Activated T-cell treated with anti-CD3 and anti-CD28 coated beads for 4 hours (primary cell): ENCODE measurements at places on chromosomes 3 and 15.

DNA sequence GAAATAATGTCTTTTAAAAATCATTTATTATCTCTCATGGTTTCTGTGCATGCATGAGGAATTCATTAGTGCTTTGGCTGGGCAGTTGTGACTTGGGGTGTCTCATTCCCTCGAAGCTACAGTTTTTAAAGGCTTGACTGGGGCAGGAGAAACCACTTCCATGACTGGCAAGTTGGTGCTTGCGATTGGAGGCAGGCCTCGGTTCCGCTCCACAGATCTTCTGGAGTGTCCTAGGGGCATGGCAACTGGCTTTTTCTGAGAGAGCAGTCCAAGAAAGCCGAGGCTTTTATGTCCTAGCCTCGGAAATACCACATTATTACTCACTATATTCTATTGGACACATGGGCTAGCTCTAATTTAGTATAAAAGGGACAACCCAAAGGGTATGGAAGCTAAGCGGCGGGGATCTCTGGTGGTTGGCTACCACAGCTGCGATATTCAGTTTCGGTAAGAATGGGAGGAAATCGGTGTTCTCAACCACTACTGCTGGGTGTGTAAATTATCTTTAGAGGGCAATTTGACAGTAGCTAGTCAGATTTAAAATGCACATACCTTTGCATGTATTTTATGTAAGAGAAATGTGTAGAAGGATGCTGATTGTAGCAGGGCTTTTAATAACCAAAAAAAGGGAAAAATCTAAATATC, 48.8 kb upstream of the TOP2B start:
- no peak for DNase-seq

DNA sequence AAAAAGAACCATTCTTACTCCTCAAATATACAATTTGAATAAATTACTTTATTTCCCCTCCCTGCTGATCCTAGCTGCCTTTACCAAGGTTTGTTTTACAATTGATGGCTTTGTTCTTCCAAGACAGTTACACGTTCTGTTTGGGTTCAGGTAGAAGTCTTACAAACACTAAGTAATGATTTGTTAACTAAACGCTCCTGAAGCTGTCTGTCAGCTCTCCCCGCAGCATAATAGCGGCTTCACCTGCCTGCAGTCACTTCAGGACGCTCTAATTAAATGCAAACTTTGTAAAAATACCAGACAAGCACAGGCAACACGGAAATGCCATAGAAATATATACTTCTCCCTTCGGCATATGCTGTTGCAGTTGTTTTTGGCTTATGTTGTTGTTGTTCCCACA, 176.4 kb upstream of the MDFIC2 start:
- DNase-seq = no peak

- no peak for DNase-seq
Measured at GRCh38 chr15:80823995-80824394, 44.8 kb downstream of the CEMIP start.

GRCh38 chr3:16056217-16056616, 118.3 kb upstream of the GALNT15 start:
- DNase-seq = no peak

- no peak for DNase-seq
Measured at GRCh38 chr3:158789592-158789991, 12.3 kb upstream of the MFSD1 start.

- DNase-seq = no peak
Measured at GRCh38 chr15:27058939-27059338, 88.0 kb downstream of the GABRG3 start.

DNA sequence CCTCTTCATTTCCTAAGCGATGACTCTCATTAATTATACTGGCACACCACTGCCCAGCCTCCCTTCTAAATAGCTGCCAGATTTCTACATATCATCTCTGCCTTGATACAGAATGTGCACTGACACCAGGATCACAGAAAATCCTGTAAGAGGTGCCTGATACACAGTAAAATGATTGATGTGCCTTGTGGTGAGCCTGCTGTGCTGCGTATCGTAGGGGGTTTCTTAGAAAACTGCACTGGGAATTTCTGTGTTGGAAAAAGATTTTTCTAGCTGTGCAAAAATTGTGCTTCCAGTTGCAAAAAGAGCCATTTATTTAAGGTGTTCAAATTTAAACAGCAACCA, 3.0 kb upstream of the PLCH1 start:
- no peak for DNase-seq

- peak; percentile 91 for DNase-seq
Measured at GRCh38 chr15:40160689-40161688, at the start of gene BUB1B. Gene BUB1B (plus strand): TSS chr15:40161069. CDS start chr15:40161221, 152 bp downstream.

DNA sequence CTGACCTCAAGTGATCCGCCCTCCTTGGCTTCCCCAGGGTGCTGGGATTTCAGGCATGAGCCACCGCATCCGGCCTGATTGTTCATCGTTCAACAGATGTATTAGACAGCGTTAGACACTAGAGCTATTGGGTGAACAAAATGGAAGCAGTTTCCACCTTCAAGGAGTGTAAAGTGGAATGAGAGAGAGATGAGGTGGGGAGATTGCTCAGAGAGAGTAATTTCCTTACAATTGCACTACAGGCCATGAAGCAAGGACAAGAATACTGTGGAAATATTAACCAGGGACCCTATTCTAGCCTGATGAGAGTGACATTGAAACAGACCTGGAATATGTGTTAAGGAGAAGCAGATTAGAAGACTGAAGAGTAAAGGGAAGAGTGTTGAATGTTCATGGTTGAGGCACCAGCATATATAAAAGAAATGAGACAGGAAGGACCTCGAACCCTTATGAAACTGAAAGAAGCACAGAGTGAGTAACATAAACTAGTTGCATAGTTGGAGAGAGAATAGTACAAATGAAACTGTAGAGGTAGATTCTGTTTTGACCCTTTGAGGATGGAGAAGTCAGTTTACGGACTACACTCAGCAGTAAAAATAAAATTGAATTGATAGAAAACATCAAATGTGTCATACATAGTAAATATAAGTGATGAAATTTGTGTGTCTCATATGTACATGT, 7.2 kb downstream of the RTF1 start:
- no peak for DNase-seq

GRCh38 chr3:47536221-47536891, 22.8 kb upstream of the ELP6 start:
- no peak for DNase-seq

- DNase-seq = no peak
Measured at GRCh38 chr3:71129611-71130431, 453.7 kb downstream of the FOXP1 start.

DNA sequence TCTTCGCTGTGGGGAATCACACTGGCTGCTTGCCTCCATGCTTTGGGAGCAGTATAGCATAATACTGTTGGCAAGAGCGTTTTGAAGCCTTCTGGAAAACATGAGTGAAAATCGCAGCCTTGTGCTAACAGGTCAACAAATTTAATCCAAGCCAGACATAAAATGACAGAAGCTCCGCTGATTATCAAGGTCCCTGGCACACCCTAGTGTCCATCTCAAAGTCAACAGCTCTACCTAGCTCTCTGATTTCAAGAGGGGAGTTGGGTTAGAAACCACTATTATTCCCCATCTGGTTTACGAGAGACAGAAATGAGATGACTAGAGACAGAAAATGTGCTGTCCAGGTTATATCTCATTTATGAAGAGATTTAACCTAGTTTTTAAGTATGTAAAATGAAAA, 73.6 kb upstream of the MDFIC2 start:
- no peak for DNase-seq

GRCh38 chr3:134677196-134677986, 26.6 kb upstream of the KY start:
- DNase-seq = no peak

- no peak for DNase-seq
Measured at GRCh38 chr3:98786364-98787006, 23.3 kb downstream of the ST3GAL6 start.

GRCh38 chr3:40997711-40998519, 201.4 kb upstream of the CTNNB1 start:
- no peak for DNase-seq

GRCh38 chr3:68919000-68919399, 13.3 kb downstream of the TAFA4 start:
- no peak for DNase-seq

DNA sequence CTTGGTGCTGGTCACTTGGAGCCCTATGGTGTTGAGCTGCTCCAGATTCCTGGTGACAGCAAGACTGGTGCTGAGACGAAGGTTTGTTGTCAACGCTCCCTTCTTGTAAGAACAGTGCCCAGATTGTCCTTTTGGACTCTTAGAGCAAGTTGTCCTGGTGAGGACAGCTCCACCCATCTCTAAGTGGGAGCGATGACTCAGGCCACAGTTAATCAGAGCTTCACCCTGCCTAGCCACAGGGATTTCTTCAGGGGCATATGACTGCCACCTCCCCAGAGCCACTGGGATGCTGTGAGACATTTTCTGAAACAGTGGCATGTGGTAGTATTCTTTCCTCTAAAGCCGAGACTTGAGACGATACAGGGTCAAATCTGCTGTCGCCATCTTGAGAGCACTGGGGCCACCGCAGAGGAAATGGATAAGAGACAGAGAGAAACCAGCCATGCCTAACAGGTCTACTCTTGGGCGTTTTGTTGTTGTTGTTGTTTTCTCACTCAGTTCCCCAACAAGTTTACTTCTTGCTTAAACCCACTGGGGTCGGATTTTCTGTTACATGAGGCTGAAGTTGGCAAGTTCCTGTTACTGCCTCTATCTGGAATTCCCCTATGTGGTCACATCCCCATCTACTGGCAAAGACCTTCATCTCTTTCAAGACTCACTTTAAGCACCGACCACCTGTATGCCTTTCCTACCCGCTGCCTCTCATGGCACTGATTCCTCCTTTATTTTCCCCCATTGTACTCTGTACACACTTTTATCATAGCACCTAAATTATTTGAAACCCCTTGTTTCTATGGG, 16.0 kb upstream of the PCOLCE2 start:
- DNase-seq = no peak

- no peak for DNase-seq
Measured at GRCh38 chr3:122946185-122946584, 81.4 kb downstream of the SEMA5B start.

GRCh38 chr15:63938486-63939061, 104.8 kb upstream of the HERC1 start:
- DNase-seq = no peak

DNA sequence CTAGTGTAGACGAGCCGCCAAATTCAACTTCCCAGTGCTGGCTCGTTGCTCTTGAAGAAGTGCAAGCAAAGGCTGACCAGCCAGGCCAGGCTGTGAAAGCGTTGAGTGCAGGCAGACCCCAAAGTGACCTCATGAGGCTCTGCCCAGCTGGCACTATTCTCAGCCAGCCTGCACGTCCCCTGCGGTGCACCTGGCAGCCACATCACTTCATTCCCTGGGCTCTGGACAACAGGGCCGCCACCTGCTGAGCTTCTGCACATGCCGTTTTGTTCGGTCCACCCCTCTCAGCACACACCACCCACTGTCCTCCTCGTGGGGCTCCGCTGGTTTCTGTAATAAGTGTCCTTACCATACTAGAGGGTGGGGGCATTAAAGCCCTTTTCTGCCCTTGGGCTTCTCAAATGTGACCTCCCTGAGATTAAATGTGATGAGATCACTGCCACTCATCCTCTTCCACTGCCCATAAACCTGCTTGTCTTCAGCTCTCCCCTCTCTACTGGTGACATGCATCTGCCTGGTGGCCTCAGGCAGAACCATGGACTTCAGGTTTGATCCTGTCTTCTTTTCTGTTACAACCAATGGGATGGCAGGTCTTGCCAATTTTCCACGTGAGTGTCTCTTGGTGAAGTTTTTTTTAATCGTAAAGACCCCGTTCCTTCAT, 6.1 kb downstream of the RASGRF1 start:
- no peak for DNase-seq

DNA sequence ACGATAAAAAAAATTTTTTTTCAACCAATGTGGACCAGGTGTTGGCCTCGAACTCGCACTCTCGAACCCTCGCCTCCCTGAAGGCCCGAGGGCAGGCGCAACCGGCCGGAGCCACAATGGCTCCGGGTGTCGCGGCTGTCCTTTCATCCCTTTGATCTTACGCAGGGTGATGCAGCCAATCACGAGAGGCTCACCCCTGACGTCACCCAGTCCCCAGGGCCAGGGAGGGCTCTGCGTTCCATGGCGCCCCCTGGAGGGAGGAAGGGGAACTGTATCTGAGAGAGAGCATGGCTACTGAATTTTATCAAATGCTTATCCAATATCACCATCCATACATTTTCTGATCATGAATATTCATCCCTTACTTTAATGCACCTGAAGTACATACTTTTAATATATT, 15.4 kb upstream of the GMNC start:
- DNase-seq = no peak

DNA sequence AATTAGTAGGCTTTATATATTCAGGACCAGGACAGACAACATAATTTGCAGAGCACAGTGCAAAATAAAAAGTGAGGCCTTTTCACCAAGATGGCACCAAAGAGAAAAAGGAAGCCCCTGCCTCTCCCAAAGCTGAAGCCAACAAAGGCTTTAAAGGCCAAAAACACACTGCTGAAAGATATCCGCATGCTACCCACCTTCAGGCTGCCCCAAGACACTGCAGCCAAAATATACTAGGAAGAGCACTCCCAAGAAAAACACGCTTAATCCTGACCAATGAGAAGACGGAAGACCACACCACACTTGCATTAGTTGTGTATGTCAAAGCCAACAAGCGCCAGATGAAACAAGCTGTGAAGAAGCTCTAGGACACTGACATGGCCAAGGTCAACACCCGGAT, 38.0 kb downstream of the PIK3CB start:
- no peak for DNase-seq

DNA sequence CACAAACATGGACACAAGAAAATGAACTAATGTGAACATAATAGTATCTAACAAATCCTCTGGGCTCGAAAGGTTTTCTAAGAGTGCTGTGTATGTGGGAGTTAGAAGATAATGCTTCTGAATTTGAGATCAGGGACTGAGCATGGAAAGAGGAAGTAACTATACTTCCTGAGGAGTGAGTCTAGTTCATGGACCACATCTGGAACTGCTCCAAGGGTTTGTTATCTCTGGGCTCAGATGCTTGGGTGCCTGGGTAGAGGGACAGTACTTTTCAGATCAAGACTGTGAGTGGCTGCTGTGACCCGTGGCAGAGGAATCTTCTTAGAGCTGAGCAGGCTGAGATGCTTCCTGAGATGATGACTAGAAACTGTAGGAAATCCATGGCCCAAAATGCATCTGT, 28.5 kb downstream of the TBC1D23 start:
- no peak for DNase-seq

GRCh38 chr15:71329041-71329440, 213.8 kb downstream of the THSD4 start:
- no peak for DNase-seq

DNA sequence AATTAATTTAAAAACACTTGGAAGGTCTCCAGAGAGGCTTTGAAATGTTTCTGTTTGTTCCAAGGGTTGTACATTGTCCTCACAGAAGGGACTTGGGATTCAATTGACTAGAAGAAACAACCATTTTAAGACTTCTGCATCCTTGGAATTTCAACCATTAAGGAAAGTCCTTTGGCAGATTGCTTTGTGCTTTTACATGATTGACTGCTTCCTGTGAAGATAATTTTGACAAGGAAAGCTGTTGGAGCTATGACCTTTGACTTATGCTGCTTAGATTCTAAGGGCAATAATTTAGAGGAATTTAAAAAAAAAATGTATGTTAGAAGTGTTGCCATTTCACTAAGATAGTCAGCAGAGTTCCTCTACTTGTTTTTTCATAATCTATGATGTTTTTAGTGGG, 483.9 kb upstream of the TBL1XR1 start:
- DNase-seq = no peak

GRCh38 chr3:127915115-127915936, at the start of gene KBTBD12:
Gene KBTBD12 (plus strand): TSS chr3:127915232. CDS start chr3:127923062, 7,830 bp downstream.
- no peak for DNase-seq
